ENCODE measurements at places on chromosomes 6 and 20.

GRCh38 chr6:14743474-14744211 lies 502.2 kb upstream of the JARID2 start:
- DNase-seq: peak; percentile 36

GRCh38 chr6:148973538-148974208 lies 226.8 kb downstream of the UST start:
- DNase-seq: no peak

GRCh38 chr6:42898891-42899361 lies 16.9 kb upstream of the PTCRA start:
- peak; percentile 54 for DNase-seq

- DNase-seq: no peak
Observed at GRCh38 chr6:34155471-34156300, 9.8 kb upstream of the GRM4 start.

Measured in activated CD4-positive, CD25-positive, alpha-beta regulatory T cell treated with anti-CD3 and anti-CD28 coated beads, Interleukin-2, amount 50 U/mL, for 16 hours (primary cell).